Naive thymus-derived CD4-positive, alpha-beta T cell (primary cell): ENCODE measurements at places on chromosomes 3 and 15. TPM values are rescaled to one million over a fixed set of nuclear protein-coding genes. Genes with fewer than 3 reads are reported as not detected.

DNA sequence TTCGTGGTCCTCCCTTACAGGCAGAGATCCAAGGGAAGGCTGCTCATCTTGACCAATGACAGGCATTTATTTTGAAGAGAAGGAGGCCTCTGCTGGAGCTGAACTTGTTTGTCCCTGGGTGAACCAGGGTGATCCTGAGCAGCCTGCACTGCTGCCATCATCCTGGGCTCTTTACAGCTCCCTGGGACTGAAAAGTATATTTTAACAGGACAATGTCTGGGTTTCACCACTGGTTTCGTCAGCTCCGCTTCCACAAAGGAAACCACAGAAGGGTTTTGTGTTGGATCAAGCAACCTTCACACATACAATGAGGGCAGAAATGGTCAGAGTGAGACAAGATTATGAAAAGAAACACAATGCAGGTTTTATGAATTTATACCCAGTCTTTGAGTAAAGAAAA lies 400.7 kb upstream of the TPM1 start:
- DNase-seq = no peak
- H3K27ac ChIP-seq = no peak overlapping the region
- no peaks in the 10 kb centered on the region for H3K27me3 ChIP-seq
- H3K36me3 ChIP-seq = no peaks in the 10 kb centered on the region

HMCES gene
- 56.4 TPM for total RNA-seq

DYNLT2B gene
- total RNA-seq = 3.3 TPM

GRCh38 chr3:23756206-23756840 lies 49.4 kb upstream of the UBE2E1 start:
- DNase-seq = no peak
- no peak overlapping the region for H3K4me3 ChIP-seq
- H3K36me3 ChIP-seq = no peaks in the 10 kb centered on the region
- no peaks in the 10 kb centered on the region for H3K27me3 ChIP-seq
- no peak overlapping the region for H3K27ac ChIP-seq

ZBTB20 gene
- total RNA-seq = 59.2 TPM

GRCh38 chr15:95923792-95924191 lies 406.7 kb upstream of the NR2F2 start:
- H3K4me3 ChIP-seq = no peak overlapping the region
- H3K36me3 ChIP-seq = no peaks in the 10 kb centered on the region
- H3K27ac ChIP-seq = no peak overlapping the region
- no peaks in the 10 kb centered on the region for H3K4me1 ChIP-seq
- H3K27me3 ChIP-seq = no peaks in the 10 kb centered on the region

DNA sequence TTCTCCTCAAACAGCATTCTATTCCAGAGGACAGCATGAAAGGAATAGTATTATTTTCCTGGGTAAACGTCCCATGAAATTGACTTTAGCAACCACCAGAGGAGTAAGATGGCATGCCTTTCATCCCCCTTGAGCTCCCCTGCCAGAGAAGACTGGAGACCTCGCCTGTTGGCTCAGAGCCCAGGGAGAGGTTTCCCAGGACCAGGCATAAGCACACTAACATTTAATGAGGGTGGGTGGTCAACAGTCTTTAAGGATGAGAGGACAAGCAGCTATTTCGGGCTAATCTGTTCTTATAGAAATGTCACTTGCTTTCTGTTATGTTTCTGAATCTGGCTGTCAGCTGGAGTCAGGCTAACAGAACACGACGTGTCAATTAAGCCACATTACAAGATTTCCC lies 390.5 kb downstream of the GABRG3 start:
- no peaks in the 10 kb centered on the region for H3K36me3 ChIP-seq
- no peaks in the 10 kb centered on the region for H3K4me1 ChIP-seq
- H3K4me3 ChIP-seq = no peak overlapping the region
- no peaks in the 10 kb centered on the region for H3K27me3 ChIP-seq
- H3K27ac ChIP-seq = no peak overlapping the region

SAMD7 gene
- not detected for total RNA-seq
